Activated naive CD4-positive, alpha-beta T cell treated with anti-CD3 and anti-CD28 coated beads, Interleukin-2, amount 50 U/mL, for 72 hours (primary cell): ENCODE measurements at places on chromosomes 4 and X.

GRCh38 chr4:129046055-129046959 is 47.0 kb downstream of the SCLT1 start:
- DNase-seq = no peak

GRCh38 chrX:131985526-131986049 is 37.5 kb upstream of the STK26 start:
- no peak for DNase-seq

GRCh38 chr4:6380746-6381410 is 91.5 kb downstream of the PPP2R2C start:
- DNase-seq = no peak

DNA sequence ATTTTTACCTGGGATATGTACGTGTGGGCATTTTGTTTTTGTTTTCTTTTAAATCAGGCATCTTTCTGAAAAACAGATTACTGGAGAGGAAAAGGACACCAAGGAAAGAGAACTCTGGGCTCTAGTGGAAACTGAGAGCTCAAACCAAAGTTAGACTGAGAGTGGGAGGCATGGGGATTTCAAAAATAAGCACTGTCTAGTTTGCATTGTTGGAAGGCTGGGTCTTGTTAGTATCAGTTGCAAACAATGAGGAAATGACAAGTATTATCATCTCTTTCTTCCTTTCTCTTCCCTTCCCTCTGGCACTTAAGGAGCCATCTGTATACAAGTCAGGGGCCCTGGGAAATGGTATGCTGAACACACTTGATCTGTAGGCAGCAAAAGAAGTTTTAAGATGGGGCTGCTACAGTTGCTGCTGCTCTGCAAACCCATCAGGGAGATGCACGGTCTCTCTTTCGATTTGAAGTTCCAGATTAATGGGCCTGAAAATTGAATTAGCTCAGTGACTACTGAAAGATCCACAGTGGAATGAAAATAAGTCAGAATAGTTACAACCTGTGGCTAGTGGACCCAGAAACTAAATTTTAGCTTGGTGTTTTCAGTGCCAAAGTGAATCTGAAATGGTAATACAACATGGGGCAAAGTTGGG is 48.0 kb upstream of the GRXCR1 start:
- no peak for DNase-seq

- no peak for DNase-seq
Measured at GRCh38 chrX:132877954-132878536, 80.4 kb downstream of the HS6ST2 start.

DNA sequence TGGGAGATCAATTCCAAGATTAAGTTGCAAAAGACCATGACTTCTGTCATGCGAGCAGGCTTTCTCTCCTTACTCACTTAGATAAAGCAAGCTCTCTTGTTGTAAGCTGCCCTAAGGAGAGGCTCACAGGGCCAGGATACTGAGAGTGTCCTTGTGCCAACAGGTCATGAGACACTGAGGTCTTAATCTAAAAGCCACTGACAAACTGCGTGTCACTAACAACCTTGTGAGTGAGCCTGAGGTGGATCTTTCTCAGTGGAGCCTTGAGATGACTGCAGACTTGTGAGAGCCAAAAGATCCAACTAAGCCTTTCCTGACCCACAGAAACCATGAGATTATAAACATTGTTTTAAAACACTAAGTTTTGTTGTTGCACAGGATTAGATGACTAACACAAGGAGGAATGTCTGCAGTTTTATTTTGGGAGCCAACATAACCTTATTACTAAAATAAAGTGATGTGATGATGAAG is 170.5 kb downstream of the SLC39A8 start:
- DNase-seq = no peak

DNA sequence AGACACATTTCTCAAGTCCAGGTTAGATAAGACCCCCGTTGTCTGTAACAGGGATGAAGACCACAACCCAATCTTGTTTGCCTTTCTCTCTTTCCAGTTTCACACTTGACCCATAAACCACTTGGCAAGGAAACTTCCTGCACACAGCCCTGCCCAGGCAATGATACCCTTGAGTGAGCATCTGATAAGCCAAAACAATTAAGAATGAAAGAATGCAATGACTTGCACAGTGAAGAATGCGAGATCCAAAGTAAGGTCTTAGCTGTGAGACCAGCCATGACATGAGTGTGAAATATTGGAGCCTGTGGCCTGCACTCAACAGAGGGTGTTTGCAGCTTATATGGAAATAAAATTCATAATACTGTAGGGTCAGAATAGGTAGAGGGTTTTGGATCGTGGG is 37.9 kb upstream of the MXRA5 start:
- DNase-seq = no peak

DNA sequence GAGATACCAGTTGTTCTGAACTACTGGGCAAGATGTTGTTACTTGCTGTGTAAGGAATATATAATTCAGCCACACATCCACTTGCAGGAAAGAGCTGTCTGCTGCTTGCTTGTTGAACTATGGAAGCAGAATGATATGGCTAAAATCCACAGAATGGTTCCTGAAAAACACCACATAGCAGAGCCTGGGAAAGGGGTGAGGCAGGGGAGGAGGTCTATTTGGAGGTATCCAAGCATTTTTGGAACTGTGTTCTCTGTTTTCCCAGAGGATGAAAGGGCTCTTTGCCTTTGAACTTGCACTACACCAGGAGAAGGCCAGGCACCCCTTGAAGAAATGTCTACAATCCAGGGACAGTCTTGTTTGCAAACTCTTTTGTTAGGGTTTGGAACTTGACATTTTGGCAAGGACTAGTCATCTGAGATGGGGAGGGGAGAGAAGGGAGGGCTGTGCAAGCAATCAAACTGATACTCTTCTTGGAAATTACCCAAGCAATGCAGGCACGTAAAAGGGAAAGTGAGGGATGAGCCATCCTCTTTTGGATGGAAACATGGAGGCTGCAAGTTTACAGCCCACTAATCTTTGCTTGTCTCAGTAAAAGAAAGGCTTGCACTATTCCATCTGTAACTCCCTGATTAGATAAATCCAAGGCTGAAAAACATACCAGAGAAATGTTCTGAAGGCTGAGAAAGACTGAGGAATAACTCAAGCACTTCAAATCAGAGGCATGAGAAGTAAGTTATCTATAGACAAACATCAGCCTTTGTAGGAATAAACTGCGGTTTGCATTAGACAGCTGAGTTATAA is 141.0 kb downstream of the TSPAN5 start:
- DNase-seq = no peak

- no peak for DNase-seq
Measured at GRCh38 chr4:156493858-156494257, 477.7 kb downstream of the PDGFC start.

DNA sequence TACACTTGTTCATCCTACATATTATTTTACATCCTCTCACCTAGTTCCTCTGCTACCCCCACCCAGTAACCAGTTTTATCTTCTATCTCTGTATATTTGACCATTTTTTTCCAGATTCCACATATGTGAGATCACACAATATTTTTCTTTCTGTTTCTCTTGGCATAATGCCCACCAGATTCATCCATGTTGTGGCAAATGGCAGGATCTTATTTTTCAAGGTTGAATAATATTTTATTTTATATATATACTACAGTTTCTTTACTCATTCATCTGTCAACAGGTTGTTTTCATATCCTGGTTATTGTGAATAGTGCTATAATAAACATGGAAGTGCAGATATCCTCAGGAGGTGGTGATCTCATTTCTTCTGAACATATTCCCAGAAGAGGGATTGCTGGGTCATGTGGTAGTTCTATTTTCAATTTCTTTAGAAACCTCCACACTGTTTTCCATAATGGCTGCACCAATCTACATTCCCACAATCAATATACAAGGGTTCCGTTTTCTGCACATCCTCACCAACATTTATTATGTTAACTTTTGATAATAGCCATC is 48.2 kb downstream of the THAP9 start:
- DNase-seq = no peak

GRCh38 chrX:69961365-69962072 is 88.2 kb downstream of the AWAT2 start:
- DNase-seq = no peak

DNA sequence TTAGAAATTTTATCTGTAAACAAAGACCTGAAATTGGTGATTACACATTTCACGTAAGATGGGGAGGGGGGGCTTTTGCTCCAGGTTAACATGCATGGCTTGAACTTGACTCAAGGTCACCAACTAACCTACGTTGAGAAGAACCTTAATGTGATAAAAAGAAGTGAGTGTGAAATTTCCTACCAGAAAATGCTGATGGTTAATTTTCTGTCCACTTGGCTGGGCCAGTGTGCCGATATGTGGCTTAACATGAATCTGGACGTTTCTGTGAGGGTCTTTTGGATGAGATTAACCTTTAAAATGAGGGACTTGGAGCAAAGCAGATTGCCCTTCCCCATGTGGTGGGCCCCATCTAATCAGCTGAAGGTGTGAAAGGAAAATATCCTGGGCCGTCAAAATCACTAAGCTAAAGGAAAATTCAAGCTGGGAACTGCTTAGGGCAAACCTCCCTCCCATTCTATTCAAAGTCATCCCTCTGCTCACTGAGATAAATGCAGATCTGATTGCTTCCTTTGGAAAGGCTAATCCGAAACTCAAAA is 107.3 kb upstream of the ENPP6 start:
- no peak for DNase-seq
